GM18507 (cell line): ENCODE measurements at places on chromosomes 2 and 18.

GRCh38 chr2:217407362-217407761 is 547.5 kb upstream of the TNP1 start:
- no peak for DNase-seq

- DNase-seq = no peak
These were observed at the start of gene PLA2R1 for GRCh38 chr2:160062292-160063005. TSS of gene PLA2R1 (minus strand) at chr2:160062615. CDS start at chr2:160062403, 212 bp downstream.

DNA sequence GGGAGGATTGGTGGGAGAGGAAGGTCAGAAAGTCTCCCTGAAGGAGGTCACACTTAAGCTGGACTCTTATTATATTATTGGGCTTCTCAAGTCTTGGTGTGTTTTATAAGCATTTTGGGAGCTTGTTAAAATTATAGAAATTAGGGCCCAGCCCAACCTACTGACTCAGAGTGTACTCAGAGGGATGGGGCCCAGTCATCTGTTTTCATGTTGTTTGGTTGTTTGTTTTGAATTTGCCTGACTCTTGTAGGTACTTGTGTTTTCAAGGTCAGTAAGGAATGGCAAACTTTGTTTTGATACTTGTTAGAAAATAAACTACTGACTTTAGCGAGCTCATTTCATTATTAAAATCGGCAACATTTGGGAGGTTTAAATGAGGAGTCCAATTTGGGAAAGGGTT is 152.0 kb downstream of the INSIG2 start:
- DNase-seq = no peak

- no peak for DNase-seq
These were observed 87.0 kb downstream of the HDAC4 start for GRCh38 chr2:239313776-239314175.

DNA sequence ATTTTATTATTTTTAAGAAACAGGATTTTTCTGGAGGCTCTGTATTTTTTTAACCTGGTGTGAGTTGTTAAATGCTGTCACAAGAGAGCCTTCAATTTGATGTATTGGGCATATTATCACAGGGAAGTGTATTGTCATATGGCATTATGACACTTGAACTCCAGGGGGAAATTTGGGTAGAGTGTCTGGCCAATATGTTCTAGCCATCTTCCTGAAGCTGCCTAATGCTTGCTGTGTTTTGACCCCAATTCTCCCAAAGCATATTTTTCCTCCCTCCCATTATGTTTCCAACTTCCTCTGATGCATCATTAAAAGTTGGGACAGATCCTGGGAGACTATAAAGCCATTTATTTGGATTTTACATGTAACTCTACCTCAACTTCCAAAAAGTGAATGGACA is 214.1 kb upstream of the SESTD1 start:
- no peak for DNase-seq

- no peak for DNase-seq
These were observed 213.8 kb downstream of the BCL2 start for GRCh38 chr18:63105636-63106316.

- DNase-seq = no peak
These were observed 22.7 kb downstream of the AAK1 start for GRCh38 chr2:69620870-69621269.

DNA sequence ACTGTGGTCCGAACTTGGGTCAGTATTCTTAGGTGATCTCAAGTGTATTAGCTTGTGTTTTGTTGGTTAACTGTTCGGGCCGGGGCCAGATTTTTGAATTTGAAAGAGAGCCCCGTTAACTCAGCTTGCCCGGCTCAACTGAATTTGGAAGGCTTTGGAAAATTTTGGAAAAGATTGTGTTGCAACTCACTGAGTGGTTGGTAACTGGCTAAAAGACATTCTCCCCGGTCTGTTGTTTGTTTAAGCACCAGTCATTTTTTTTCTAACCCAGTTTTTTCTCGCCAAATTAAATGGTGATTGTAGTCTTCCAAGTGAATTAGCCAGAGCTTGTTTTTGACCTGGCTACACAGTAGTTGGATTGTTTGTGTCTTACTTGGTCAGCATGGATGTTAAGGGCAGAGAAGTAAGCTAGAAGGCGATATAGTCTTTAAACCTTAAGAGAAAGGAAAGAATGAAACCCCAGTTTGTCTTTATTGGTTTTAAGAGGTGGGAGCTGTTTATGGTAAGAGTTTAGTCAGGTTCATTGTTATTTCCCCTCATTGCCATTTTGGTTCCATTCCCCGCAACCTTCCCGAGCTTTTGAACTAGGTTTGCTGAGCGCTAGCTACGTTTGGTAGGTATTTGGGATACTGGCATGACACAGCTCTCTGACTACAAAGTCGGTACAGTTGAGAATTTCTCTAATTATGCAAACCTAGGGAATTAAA is 2.4 kb downstream of the MAP4K4 start:
- DNase-seq = no peak

DNA sequence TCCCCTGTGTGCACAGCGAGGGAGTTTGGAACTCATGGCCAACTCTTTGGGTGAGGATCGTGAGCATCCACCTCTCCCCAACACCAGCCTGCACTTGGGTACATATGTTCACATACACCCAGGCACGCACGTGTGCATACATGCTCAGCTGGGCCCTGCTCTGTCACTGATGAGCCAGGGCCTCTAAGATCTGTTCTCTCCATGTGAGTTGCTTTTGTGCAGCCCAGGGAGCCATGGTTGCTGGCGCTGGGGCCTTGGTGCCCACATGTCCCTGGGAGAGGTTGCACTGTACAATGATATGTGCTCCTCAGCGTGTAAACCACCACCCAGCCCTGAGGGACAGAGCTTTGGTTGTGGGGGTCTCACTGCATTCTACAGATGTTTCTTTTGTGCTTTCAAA is 44.1 kb downstream of the KLHL29 start:
- DNase-seq = no peak

GRCh38 chr2:18408638-18409037 is 151.8 kb downstream of the RDH14 start:
- DNase-seq = no peak

- DNase-seq = no peak
These were observed 69.8 kb downstream of the NDUFA10 start for GRCh38 chr2:239955087-239955988.

GRCh38 chr2:61125123-61125710 is 36.8 kb upstream of the C2orf74 start:
- DNase-seq = no peak

DNA sequence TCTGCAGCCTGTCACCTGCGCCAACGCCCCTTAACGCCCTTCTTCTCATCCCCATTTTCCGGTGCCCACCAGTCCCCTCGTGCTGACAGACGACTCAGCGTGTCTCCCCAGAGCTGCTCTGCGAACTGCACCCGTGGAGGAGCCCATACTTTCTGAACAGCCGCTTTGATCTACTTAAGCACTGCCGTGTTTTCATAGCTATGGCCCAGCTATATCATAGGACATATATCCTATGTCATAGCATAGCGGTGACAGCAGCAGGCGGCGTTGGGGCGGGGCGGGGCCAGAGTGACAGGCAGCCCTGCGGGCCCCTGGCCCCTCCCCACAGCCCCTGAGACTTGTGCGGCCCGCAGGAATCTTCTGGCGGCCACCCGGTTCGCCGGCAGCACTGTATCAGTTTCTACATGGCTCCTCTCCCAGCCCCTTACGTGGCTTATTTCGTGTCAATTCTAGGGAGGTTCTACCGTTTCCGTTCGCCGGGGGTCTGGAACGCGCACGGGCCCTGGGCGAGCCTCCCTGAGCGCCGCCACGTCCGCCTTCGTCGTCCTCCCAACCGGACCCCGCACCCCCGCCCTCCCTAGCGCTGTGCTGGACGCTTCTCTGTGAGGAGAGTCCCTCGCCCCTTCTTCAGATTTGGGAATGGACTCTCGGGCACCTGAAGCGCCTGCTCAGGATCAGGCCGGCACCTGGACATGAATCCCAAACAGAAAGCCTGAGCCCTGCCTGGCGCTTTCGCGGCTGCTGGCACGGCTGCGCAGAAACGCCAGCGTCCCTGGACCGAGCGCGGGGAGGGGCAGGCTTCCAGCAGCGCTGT is 35.4 kb downstream of the PTPN18 start:
- no peak for DNase-seq

DNA sequence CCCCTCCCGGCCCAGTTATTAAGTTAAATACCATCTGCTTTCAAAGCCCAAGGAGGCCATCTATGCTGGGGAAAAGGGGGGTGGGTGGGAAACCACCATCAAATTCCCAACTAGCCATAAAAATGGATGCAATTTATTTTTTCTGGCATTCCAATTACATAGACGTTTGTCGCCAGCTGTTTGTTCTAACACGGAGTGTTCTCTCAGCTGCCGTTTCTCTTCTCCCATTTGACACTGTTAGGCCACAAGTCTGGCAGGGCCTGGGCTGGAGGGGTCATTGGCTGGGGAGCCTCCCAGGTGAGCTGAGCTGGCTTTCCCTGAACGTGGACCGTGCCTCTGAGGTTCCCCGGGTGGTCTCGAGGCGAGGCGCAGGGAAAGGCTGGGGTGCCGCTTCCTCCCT is 16.6 kb downstream of the ATOH8 start:
- DNase-seq = no peak

- DNase-seq = no peak
These were observed 132.8 kb downstream of the TPO start for GRCh38 chr2:1546023-1546591.

DNA sequence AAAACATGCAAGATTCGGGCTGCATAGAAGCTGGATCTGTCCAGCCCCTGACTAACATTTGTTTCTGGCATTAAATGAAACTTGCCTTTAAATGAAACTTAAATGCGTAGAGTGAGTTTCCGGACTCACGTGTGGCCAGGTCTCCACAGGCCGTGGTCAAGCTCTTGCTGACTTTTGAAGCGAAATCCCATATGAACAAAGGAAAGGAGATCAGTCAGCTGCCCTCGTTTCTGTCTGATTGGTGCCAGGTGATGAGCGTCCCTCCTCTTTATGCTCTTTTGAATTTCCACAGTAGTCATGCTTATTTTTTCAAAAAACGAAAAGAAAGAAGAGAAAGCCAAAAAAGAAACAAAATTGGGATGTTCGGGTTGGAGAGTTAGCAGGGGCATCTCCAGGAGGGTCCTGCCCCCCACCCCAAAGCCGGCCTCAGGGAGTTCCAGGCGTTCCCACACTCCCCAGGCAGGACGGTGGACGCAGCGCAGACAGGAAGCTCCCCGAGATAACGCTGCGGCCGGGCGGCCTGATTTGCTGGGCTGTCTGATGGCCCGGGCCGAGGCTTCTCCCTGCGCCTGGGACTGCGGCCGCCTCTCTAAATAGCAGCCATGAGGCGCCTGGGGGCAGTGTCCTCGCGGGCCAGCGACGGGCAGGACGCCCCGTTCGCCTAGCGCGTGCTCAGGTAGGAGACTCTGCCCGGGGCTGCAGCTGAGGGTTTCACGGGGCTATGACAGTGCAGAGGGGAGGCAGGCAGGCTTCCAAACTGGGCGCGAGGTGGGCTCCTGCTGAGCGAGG is at the start of gene COLEC11:
Gene COLEC11 (plus strand): TSS at position 620 of the 789 bp plus-strand sequence. CDS start 9,229 bp downstream, outside the sequence.
- DNase-seq = no peak

DNA sequence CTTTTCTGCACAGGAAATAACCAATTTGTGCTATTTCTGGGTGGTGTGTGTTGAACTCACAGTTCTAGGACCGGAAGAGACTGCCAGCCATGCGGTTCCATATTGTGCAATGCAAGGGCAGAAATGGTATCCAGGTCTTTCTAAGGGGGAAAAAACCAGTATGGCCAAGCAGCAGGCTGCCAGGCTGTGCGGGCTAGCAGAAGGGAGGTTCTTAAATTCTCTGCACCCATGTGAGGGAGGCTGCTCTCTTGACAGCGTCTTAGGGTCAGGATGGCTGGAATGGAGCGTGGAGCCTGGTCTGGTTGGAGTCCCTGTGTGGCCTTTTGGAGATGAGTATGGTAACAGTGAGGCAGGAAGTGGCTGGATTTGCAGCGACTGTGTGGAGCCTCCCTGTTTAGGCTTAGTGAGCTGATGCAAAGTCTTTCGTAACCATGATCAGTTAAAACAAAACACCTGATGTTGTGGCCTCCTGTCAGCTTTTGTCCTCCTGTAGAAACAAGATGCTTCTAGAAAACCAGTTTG is 52.6 kb downstream of the NCK2 start:
- DNase-seq = no peak

DNA sequence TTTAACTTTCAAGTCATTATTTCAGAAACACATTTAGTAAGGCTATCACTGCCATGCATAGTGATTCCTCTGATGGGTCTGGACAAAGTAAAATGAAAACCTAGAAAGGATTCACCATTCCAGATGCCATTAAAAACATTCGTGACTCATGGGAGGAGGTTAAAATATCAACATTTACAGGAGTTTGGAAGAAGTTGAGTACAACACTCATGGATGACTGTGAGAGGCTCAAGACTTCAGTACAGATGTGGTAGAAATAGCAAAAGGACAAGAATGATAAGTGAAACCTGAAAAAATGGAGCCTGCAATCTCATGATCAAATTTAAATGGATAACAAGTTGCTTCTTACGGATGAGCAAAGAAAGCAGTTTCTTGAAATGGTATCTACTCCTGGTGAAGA is 5.8 kb upstream of the TWSG1 start:
- DNase-seq = no peak

DNA sequence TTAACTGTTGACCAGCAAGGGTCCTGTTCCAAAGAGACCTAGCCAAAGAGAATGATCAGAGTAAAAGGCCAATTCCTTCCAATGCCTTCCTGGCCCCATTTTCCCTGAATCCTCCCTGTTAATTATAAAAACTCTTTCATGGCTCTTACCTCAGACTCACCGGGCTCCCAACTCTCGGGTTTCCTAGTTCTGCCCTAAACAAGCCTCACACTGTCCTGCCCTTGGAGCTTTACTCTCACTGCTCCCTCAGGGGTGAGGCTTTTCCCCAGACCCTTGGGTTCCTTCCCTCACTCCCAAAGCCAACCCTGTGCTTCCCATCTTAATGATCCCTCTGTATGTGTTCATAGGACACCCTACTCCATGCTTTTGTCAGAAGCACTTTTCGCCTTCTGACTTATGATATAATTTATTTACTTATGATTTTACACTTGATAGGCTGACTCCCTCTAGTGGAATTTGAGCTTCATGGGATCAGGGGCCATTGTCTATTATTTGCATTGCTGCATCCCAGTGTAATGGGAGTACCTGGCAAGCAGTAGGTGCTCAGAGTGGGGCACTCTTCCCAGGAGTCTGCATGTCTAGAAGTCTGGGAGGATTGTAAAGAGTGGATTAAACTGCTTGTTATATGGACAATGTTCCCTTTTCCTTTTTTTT is 29.9 kb upstream of the ZNG1B start:
- no peak for DNase-seq

GRCh38 chr2:180960982-180961381 is 19.4 kb upstream of the UBE2E3 start:
- no peak for DNase-seq

GRCh38 chr2:59301466-59302402 is 1060.6 kb upstream of the FANCL start:
- DNase-seq = no peak

DNA sequence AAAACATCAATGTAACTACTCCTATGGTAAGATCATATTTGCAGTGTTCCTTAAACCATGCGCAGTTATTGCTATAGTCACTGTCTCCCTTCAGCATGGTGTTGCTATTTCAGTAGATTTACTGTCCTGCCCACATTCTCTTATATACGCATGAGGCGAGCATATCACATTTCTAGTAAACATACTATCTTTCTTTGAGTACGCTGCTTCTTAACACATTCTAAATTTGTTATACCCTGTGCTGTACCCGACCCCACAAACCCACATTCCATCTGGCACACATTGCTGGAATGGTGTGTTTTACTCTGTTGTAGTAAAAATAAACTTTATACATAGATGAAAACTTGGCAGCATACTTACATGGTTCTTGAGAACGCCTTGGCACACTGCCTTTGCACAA is 163.3 kb downstream of the QPCT start:
- DNase-seq = no peak
